ENCODE measurements at places on chromosomes 1 and 21.

DNA sequence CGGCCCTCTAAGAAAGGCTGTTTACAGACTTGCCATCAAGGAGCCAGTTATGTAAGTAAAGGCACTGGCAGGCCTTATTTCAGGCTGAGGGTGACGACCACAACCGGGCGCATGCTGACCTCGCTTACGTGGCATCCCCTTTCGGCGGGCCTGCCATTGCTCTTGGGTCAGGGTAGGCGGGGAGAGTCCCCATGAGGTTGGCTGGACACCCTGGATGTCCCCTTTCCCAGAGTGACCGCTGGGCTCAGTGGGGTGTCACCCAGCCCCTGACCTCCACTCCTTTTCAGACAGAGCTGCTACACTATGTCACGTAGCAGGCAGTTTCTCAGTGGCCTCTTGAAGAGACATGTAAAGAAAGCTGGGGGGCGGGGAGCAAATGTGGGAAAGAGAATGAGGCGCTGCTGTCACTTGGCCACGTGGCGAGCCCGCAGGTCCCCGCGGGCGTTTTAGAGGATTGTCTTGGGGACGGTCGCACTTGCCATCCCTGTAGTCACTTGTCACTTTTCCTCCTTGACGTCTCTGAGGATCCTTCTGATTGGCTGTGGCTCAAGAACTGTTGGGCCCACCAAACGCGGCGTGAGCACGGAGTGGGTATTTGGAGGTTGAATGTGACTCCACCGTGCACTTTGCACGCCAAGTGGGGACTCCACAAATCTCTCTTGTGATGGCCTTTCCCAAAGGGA is 42.2 kb downstream of the SLC37A1 start:
- DNase-seq, result no peak

- no peak for DNase-seq
Measured at GRCh38 chr1:38919130-38919529, 22.5 kb downstream of the RHBDL2 start.

- no peak for DNase-seq
Measured at GRCh38 chr1:76770979-76771378, 96.3 kb upstream of the ST6GALNAC5 start.

DNA sequence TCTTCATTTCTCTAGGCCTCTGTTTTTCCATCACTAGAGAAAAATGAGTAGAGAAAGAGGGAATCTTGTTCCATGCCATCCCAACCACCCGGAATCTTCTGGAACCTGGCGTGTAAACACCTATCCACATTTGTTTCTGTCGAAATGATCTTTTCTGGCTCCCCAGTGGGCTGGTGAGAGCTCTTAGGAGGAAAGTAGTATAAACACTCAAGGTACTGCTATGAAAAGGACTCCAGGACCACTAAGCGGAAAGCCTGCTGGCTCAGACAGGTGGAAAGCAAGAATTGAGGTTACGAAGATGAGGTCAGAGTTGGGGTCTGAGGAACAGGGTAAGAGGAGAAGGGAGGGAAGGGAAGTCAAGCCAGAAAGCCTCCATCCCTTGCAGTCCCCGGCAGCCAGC is 90.8 kb downstream of the PLXNA2 start:
- no peak for DNase-seq

- DNase-seq, result no peak
Measured at GRCh38 chr1:2248854-2249558, 20.9 kb downstream of the SKI start.

DNA sequence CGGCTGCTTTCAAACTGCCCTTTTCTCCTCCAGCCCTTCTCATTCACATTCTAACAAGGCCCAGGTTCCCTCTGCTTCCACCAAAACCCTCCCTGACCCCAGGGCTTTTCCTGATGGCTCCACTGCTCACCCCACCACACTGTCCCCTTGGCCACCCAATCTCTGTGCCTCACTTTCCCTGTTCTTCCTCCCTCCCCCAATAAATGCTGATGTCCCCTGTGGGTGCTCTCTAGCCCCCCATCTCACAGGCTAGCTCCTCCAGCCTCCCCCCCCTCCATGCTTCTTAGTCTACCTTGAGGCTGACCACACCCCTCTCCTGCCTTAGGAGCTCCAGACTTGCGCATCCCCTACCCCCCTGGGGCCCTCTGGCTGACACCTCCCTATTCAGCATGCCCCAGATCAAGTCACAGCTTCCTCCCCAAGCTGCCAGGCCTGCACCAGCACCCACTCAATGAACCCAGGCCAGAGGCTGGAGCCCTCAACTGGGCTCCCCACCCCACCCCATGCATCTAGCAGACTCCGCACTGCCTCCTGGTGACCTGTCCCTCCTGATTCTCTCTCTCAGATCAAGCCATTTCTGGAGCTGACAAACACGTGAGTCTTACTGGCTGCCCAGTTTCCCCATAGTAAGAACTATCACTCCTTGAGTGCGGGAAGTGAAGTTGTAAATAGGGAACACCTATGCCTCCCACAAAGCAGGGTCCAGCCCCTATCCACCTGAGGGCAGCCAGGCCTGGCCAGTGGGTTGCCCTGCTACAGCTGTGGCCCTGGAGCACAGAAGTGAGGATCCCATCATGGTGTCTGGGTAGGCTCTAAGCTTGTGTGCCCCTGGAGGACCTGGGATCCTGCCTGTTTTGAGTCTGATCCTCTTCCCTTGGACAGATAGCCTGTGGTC is 117.9 kb downstream of the DMRTB1 start:
- no peak for DNase-seq

DNA sequence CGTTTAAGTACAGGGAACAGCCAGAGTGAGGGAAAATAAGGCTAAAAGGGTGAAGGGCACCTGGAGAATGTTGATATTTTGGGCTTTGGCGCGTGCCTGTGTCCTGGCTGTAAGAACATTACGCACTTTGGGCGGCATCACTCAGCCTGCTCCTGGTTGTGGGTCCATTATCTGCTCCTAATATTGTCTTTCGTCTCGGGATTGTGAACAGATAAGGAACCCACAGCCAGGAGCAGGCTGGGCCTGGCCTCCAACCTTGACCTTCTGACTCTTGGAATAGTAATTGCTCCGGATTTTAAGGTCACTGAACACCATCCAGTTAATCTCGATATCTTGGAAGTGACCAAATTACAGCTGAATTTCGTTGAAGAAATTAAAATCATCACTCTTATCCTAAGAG is 61.9 kb downstream of the TCP10L start:
- DNase-seq, result no peak

DNA sequence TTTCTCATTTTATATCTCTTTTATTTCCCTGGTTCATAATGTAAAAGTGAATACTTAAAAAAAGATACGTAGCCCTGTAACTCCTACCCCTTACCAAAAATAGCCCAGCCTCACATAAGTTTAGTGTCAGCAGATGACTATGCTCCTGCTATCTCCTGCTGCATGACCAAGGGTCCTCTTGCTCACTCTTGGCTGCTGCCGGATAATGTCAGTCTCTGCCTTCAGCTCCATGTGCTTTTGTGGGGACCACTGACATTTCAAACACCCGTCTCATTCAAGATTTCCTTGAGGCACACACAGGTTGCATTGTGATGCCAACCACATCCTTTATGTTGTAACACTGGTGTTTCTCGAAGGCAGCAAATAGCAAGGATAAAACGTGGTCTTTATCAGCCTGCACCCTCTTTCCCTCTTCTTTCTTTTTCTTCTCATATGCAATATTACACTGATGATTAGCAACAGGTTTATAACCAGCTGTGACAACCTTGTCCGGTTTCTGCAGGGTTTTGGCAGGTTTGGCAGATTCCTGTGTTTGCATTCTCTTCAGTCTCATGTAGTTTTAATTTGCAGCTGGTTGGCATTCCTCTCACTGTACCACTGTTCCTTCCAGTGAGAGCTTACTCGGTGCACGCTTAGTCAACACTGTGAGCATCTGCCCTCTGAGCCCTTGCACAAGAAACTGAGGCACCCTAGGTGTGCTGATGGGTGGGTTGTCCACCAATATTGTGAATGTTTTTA is 62.2 kb downstream of the ZNF684 start:
- DNase-seq, result no peak

DNA sequence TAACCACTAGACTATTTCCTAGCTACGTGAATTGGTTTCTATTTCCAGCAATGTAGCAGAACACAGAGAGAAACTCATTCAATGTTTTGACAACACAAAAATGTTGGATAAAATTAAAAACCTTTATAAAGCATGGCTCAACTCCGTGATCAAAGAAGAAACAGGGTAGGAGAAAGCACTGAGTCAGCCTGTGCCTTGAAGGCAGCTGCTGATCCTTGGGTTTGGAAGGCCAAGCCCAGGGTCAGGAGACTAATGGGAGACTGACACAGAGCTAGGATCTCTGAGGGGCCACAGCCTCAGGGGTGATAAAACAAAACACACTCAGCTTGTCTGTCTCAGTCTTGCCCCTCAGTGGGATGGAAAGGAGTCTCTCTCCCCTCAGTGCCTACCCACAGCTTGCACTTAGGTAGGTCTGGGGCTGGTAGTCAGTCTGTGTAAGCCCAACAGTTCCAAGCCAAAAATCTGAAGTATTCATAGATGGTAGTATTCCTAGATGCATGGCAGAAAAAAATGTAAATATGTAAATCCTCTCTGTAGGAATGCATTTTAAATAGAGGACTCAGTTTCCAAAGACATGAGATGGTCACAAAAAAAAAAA is 53.3 kb downstream of the B3GALNT2 start:
- DNase-seq, result no peak

DNA sequence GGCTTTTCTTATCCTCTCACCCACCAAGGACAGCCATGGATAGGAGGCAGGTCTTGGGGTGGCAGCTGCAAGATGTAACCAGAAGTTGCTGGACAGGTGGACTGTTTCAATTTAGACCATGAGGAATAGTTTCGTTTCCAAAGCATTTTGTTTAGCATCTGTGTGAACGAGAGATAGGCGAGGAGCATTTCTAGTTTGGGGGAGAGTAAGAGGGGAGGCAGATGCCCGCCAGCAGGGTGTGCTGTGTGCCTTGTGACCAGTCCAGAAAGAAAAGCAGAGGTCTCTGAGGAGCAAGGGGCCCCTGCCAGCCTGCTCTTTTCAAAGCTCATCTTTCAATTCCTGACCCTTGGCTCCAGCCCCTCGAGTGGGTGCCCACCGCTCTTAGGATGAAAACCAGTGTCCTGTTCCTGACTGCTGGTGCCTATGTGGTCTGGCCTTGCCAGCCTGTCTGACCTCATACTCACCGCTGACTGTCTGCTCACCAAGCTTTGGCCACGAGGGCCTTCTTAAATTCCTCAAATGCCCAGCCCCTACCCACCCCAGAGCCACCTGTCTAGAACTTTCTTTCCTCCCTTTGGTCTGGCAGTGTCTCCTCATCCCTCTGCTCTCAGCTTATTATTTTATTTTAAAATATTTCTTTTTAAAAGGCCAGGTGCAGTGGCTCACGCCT is 8.5 kb downstream of the SERINC2 start:
- DNase-seq, result no peak

- DNase-seq, result no peak
Measured at GRCh38 chr1:222535455-222535854, 12.4 kb downstream of the HHIPL2 start.
